ENCODE measurements at places on chromosomes 1 and 21. TPM values are rescaled to one million over a fixed set of nuclear protein-coding genes. Genes with fewer than 3 reads are reported as not detected.
A peak's percentile ranks its signal among the peaks of the same experiment; 100 is the strongest.

- DNase-seq, result peak; percentile 34
- no peaks in the 10 kb centered on the region for H3K4me1 ChIP-seq
- no peak overlapping the region for H3K27ac ChIP-seq
- no peaks in the 10 kb centered on the region for H3K36me3 ChIP-seq
- no peak overlapping the region for H3K4me3 ChIP-seq
- H3K27me3 ChIP-seq, result no peaks in the 10 kb centered on the region
These were observed 89.9 kb downstream of the FOXD2 start for GRCh38 chr1:47527653-47528272.

Gene PRR9
- not detected for total RNA-seq

DNA sequence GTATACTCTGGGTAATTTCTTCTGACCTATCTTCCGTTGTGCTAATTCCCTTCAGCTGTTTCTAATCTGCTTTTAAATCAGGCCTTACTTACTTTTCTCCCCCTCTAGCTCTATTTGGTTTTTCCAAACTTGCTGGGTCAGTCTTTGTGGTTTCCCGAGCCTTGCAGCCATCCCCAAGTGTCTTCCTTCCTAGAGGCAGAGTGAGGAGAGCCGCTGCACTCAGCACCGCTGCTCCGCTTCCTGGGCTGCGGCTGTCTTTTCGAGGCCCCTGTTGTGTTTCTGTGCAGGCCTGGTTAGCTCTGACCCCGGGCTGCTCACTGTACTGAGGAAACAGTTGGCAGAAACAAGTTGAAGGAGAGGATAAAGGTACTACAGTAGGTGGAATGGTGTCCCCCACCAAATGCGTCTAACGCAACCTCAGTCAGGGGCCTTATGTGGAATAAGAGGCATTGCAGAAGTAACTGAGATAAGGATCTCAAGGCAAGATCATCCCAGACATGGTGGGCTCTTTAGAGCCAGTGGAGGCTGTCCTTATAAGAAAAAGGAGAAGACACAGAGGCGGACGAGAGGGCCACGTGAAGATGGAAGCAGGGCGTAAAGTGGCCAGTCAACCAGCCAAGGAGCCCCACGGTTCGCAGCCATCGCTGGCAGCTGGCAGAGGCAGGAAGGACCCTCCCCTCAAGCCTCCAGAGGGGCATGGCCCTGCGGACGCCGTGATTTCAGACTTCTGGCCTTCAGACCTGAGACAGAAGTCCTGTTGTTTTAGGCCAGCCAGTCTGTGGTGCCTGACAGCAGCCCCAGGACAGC, 10.5 kb downstream of the WNT9A start:
- no peak overlapping the region for H3K27ac ChIP-seq
- no peaks in the 10 kb centered on the region for H3K4me1 ChIP-seq
- DNase-seq, result no peak
- no peaks in the 10 kb centered on the region for H3K27me3 ChIP-seq

DNA sequence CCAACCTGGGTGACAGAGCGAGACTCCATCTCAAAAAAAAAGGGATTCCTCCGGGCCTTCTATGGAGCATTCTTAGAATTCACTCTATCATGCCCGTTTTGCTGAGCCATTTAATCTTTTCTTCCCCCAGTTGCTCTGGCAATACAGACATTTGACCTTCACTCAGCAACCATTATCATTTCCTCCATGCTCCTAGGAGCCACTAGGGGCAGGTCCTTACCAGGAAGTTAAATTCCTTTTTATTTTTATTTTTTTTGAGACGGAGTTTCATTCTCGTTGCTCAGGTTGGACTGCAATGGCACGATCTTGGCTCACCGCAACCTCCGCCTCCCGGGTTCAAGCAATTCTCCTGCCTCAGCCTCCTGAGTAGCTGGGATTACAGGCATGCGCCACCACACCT, 9.7 kb upstream of the CGN start:
- H3K27ac ChIP-seq, result no peak overlapping the region
- no peaks in the 10 kb centered on the region for H3K27me3 ChIP-seq
- DNase-seq, result peak; percentile 25

Gene MTOR
- total RNA-seq, result 28.3 TPM

DNA sequence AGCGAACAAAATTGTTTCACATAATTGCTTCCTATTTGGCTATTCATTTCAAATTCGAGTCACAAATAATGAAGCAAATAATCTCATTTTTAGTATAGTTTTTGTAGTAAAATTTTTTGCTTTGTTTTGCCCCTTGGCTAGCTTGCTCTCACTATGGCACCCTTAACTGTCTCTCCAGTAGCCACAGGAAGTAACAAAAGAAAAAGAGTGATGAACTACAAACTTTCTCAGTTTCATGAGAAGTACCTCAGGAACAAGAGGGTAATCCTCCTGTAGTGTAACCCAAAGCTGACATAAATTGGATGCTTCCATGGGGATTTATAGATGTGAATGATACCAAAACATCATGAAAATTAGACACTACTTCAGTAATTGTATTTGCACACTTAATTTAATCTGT, 242.9 kb downstream of the BARHL2 start:
- no peak for DNase-seq
- no peaks in the 10 kb centered on the region for H3K4me1 ChIP-seq
- H3K36me3 ChIP-seq, result no peaks in the 10 kb centered on the region
- no peak overlapping the region for H3K4me3 ChIP-seq
- H3K27ac ChIP-seq, result no peak overlapping the region

Gene PAQR6
- total RNA-seq, result 0.33 TPM

DNA sequence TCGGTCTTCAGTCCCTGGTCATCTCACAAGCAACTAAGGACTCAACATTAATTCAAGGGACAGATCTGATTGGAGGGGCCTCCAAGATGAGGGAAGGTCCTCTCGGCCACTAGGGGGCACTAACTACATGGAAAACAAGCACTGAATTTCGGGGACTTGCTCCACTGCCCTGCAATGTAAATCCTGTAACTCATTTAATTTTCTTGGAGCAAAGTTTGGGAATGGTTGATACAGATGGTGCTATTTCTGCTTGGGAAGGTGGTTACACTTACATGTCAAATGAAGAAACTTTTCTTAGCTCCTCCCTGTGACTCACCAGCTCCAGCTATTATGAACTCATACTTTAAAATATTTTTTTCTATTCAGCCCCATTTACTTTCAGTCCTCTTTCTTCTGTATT, 97.4 kb upstream of the KCNJ15 start:
- no peaks in the 10 kb centered on the region for H3K36me3 ChIP-seq
- no peak overlapping the region for H3K4me3 ChIP-seq
- no peaks in the 10 kb centered on the region for H3K4me1 ChIP-seq
- no peaks in the 10 kb centered on the region for H3K27me3 ChIP-seq
- peak; percentile 73 for DNase-seq

DNA sequence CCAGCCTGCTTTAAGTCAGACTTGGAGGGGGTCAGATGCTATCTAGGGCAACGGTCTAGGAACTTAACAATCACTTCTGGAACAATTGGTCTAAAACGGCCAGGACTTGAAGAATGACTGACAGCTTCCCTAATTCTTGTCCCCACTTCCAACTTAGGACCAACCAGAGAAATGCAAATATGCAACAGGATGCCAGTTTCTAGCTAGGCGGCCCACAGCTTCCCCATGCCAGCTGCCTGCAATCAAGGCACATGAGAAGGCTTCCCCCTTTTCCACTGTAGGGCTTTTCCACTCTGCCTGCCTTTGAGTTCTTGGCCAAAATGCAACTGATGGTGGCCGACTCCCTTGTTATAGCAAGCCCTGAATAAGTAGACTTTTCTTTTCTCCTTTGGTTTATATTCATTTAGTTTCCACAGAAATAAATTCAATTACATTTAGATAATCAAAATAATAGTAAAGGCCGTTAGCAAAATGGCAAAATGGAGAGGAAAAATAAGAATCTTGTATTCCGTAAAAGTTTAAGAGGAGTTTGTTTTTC, 80.9 kb downstream of the BACH1 start:
- no peak for DNase-seq
- H3K4me3 ChIP-seq, result no peak overlapping the region
- no peaks in the 10 kb centered on the region for H3K27me3 ChIP-seq

Gene LINGO4
- total RNA-seq, result 1.6 TPM

- no peak overlapping the region for H3K4me3 ChIP-seq
- no peak for DNase-seq
- no peaks in the 10 kb centered on the region for H3K27me3 ChIP-seq
- no peaks in the 10 kb centered on the region for H3K4me1 ChIP-seq
- H3K27ac ChIP-seq, result no peak overlapping the region
These were observed 1176.5 kb downstream of the NCAM2 start for GRCh38 chr21:22174746-22175145.

Gene TMEM183A
- total RNA-seq, result 47.7 TPM

Gene NUP210L
- not detected for total RNA-seq

GRCh38 chr1:15757016-15757543, 1.5 kb upstream of the FBLIM1 start:
- H3K4me3 ChIP-seq, result no peak overlapping the region
- H3K27ac ChIP-seq, result peak overlapping the region; percentile 64
- peaks cover 41% of the 10 kb centered on the region for H3K4me1 ChIP-seq
- no peak for DNase-seq
- H3K36me3 ChIP-seq, result no peaks in the 10 kb centered on the region

DNA sequence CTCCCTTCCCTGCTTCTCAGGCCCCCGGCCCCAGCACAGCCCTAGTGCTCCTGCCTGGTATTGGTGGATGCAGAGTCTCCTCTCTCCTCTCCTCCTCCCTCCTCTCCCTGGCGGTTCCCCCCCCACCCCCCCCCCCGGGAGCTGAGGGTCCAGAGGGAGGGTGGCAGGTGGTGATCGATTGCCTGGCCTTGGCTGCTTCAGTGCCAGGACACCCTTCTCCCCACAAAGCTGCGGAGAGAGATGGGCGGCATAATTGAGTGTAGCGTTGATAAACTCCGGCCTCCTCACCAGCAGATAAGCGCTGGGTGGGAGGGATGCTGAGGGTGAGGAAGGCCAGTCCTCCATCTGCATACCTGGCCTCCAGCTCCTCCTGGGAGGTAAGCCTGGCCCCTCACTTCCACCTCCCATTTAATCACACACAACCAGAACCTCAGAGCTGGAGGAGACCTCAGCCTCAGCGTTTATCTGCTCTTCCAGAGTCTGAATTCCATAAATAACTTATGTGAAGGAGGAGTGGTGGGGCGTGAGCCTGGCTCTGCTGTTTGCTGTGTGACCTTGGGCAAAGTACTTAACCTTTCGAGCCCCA, 60.8 kb downstream of the LRRN2 start:
- H3K27ac ChIP-seq, result no peak overlapping the region
- H3K27me3 ChIP-seq, result no peaks in the 10 kb centered on the region
- no peak overlapping the region for H3K4me3 ChIP-seq
- no peak for DNase-seq
- no peaks in the 10 kb centered on the region for H3K36me3 ChIP-seq

- H3K4me1 ChIP-seq, result peaks cover 16% of the 10 kb centered on the region
- peaks cover 6% of the 10 kb centered on the region for H3K27me3 ChIP-seq
- no peak overlapping the region for H3K27ac ChIP-seq
- H3K36me3 ChIP-seq, result no peaks in the 10 kb centered on the region
- H3K4me3 ChIP-seq, result no peak overlapping the region
These were observed 776 bp upstream of the CADM3 start for GRCh38 chr1:159170639-159171038.

- H3K27me3 ChIP-seq, result no peaks in the 10 kb centered on the region
- DNase-seq, result no peak
- no peaks in the 10 kb centered on the region for H3K36me3 ChIP-seq
- no peak overlapping the region for H3K27ac ChIP-seq
These were observed 73.0 kb upstream of the TMPRSS2 start for GRCh38 chr21:41580758-41581554.

Gene EPS8L3
- total RNA-seq, result 4.2 TPM

GRCh38 chr1:29719253-29719652, 482.9 kb downstream of the PTPRU start:
- H3K27ac ChIP-seq, result no peak overlapping the region
- H3K4me3 ChIP-seq, result no peak overlapping the region
- H3K4me1 ChIP-seq, result no peaks in the 10 kb centered on the region
- no peaks in the 10 kb centered on the region for H3K36me3 ChIP-seq
- DNase-seq, result no peak

DNA sequence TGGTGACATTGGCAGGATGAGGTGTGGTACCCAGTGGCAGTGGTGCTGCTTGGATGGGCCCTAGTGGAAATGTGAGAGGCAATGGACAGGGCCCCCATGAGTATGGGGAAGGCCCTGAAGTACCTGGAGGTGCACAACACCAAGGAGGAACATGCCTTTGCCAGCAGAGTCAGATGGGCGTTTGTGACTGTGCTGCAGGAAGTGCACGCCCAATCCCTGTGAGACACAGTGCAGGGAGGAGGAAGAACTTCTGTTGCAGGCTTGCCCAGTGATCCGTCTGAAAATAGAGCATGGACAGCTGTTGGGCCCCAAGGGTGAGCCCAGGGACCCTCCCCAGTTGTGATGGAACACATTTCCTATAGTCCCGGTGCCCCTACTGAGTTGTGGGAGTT, 42.7 kb downstream of the GJA5 start:
- H3K4me1 ChIP-seq, result peaks cover 13% of the 10 kb centered on the region
- H3K27me3 ChIP-seq, result no peaks in the 10 kb centered on the region
- no peak overlapping the region for H3K27ac ChIP-seq
- no peak for DNase-seq

Gene CDC42BPA
- 35.9 TPM for total RNA-seq

- no peak overlapping the region for H3K27ac ChIP-seq
- no peaks in the 10 kb centered on the region for H3K36me3 ChIP-seq
- DNase-seq, result no peak
- H3K4me3 ChIP-seq, result no peak overlapping the region
- H3K4me1 ChIP-seq, result peaks cover 28% of the 10 kb centered on the region
These were observed 11.9 kb downstream of the WASF2 start for GRCh38 chr1:27478098-27478497.

- DNase-seq, result no peak
- no peak overlapping the region for H3K4me3 ChIP-seq
- H3K27me3 ChIP-seq, result no peaks in the 10 kb centered on the region
- H3K4me1 ChIP-seq, result peaks cover 27% of the 10 kb centered on the region
- H3K36me3 ChIP-seq, result no peaks in the 10 kb centered on the region
These were observed 4.2 kb downstream of the MTMR11 start for GRCh38 chr1:149932474-149932873.

Measured in body of pancreas (tissue), 4 donors.